Smooth muscle cell of trachea (primary cell): ENCODE measurements at places on chromosomes 16 and 17. TPM values are rescaled to one million over a fixed set of nuclear protein-coding genes. Genes with fewer than 3 reads are reported as not detected.

Gene PARD6A
- total RNA-seq = 0.44 and 2.5 TPM in 2 replicates

Gene GAS2L2
- not detected in 2 replicates for total RNA-seq

Gene SLC16A6
- total RNA-seq = 0.15 and 1.2 TPM in 2 replicates

Gene TBX6
- total RNA-seq = under 0.01 and 0.33 TPM in 2 replicates

Gene DNAAF1
- under 0.01 and 0.33 TPM in 2 replicates for total RNA-seq

Gene PLA2G10
- total RNA-seq = not detected in 2 replicates

Gene MYL11
- not detected in 2 replicates for total RNA-seq

Gene TOX3
- total RNA-seq = not detected in 2 replicates

Gene HOXB9
- total RNA-seq = under 0.01 TPM in 1 of 2 replicates, not detected in the other

Gene C17orf50
- not detected in 2 replicates for total RNA-seq

Gene GP1BA
- total RNA-seq = not detected in 2 replicates

Gene RNF222
- not detected in 2 replicates for total RNA-seq

Gene PRKCA
- total RNA-seq = 45.7 and 48.6 TPM in 2 replicates

Gene BRICD5
- 0.58 and 0.99 TPM in 2 replicates for total RNA-seq

Gene MYCBPAP
- 1.5 and 2.8 TPM in 2 replicates for total RNA-seq

Gene HLF
- under 0.01 and 0.17 TPM in 2 replicates for total RNA-seq

Gene SCN4A
- under 0.01 and 0.15 TPM in 2 replicates for total RNA-seq

Gene HBA1
- not detected in 2 replicates for total RNA-seq

Gene OR1A1
- not detected in 2 replicates for total RNA-seq

Gene SERPINF2
- 0.33 TPM in 1 of 2 replicates, not detected in the other for total RNA-seq

Gene PPP1R27
- 0.17 TPM in 1 of 2 replicates, not detected in the other for total RNA-seq

Gene TNFRSF12A
- 91.0 and 208 TPM in 2 replicates for total RNA-seq

Gene KRT17
- total RNA-seq = 1.5 and 15.1 TPM in 2 replicates

Gene NEK8
- total RNA-seq = 4.4 and 5.6 TPM in 2 replicates

Gene WFIKKN2
- total RNA-seq = 0.15 and 0.17 TPM in 2 replicates

Gene SPNS3
- total RNA-seq = not detected in 2 replicates

Gene HOXB6
- 0.73 and 0.83 TPM in 2 replicates for total RNA-seq

Gene MXRA7
- 158 and 232 TPM in 2 replicates for total RNA-seq

Gene TBX2
- 106 and 134 TPM in 2 replicates for total RNA-seq

Gene ARHGDIA
- 187 and 318 TPM in 2 replicates for total RNA-seq

Gene KRTAP1-1
- not detected in 2 replicates for total RNA-seq

Gene OTOA
- 0.15 and 0.17 TPM in 2 replicates for total RNA-seq

Gene DCAKD
- total RNA-seq = 29.4 and 64.2 TPM in 2 replicates

Gene TMC7
- 0.66 and 0.73 TPM in 2 replicates for total RNA-seq

Gene ADAM11
- total RNA-seq = 0.44 and 0.99 TPM in 2 replicates

Gene P2RX1
- not detected in 2 replicates for total RNA-seq
